ENCODE measurements at places on chromosomes 6 and 20.

- DNase-seq, result no peak
These were observed 15.6 kb downstream of the TGM6 start for GRCh38 chr20:2396241-2396814.

- no peak for DNase-seq
These were observed 107.4 kb downstream of the PREX1 start for GRCh38 chr20:48720256-48720985.

DNA sequence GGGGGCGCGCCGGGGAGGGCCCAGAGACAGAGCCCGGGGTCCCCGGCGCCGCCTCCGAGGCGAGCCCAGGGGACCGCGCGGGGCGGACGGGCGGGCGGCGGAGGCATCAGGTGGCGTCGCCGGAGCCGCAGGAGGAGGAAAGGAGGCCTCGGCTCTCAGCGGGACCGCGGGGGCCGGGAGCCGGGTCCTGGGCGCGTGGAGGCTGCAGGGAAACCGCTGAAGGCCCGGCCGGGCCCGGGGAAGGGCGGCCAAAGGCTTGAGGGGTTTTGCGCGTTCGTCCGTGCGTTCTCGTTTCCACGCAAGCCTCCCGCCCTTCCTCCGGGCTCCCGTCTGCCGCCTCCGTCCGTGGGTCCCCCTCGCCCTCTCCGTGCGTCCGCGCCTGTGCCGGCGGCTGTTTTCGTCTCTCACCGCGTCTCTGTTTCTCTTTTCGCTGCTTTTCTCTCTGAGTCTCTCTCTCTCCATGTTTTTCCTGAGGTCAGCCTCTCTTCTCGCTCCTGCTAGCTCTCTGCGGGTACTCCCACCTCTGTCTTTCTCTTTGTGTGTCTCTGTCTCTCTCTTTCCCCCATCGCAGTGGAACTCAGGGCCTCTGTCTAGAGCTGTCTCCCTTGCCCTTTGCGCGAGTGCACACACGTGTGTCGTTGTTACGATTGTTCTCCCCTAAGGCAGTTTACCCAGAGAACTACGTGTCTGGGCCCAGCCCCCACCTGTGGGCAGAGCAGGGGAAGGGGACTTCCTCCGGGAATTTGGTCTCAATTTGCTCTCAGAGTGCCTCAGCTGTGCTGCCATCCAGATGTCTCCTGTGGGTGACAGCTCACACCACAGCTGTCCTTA is 2.1 kb downstream of the IRF4 start:
- DNase-seq, result peak; percentile 26

GRCh38 chr6:110329348-110329713 is 28.8 kb downstream of the METTL24 start:
- peak; percentile 47 for DNase-seq

DNA sequence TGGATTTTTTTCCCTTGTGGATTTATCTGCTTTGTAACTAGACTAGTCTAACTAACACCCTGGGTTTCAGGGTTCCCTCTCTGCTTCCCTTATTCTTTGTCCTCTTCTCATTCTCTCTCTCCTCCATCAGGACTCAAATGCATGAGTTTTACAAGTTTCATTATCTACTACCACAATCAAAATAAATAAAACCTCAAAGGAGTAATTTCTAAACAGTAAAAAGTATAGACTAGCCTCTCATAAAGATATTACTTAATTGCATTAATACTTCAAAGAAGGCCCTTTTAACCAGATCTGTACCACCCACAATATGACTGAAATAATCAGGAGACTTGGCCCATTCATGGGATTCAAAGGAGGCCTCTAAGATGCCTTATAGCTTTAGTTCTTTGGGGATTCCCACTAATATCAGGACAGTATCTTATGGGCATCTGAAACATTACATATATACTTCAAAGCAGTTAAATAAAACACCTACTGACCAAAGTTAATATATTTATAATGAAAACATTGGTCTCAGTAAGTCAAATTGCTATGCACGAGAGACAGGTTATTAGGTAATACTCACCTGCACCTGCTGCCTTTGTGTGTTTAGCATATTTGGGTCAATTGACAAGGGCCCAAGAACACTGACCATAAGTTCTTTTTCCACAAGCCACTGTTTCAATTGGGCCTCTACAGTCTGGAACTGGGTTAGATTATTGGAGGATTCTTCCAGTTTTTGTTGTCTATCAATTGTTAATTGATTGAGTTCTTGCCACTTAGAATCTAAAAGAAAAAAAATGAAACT is 85.7 kb downstream of the DST start:
- no peak for DNase-seq

- DNase-seq, result peak; percentile 93
These were observed 4.0 kb downstream of the PPP1R18 start for GRCh38 chr6:30682143-30683117.

- no peak for DNase-seq
These were observed 94.7 kb upstream of the LOC128125822 start for GRCh38 chr6:63477422-63478040.

- DNase-seq, result no peak
These were observed 102.3 kb downstream of the EDN3 start for GRCh38 chr20:59402681-59403080.

DNA sequence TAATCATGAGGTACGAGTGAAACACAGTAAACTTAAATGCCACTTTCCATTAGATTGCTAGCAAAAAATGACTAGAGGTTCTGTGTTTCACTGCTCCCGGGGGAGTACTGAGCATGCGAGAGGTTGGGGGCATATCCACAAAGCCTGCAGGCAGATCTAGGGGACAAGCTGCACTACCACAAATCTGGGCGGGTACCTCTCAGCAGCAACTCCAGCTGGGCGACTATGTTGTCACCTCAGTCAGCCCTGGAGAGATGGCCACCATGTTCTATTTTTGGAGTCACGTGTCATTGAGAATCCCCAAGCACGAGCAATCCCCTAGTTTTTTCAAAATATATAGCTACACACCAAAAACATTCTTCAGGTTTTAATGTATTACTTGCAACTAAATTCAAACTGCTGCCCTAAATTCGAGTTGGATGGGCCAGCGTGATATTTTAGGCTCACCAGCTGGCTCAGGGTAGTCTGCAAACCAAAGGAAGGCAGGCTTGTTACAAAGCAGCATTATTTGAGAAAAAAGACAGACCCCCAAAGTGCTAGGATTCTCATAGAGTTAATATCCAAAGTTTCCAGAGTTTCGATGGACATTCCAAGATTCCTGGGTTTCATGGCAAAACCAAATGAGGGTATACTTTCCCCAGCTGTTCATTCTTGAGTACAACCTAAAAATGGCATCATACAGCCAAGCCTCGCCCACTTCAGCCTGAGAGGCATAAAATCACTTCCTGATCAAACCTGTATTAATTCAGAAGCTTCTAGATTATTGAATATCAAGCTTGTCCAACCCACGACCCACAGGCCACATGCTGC is 24.1 kb upstream of the MYLIP start:
- no peak for DNase-seq

DNA sequence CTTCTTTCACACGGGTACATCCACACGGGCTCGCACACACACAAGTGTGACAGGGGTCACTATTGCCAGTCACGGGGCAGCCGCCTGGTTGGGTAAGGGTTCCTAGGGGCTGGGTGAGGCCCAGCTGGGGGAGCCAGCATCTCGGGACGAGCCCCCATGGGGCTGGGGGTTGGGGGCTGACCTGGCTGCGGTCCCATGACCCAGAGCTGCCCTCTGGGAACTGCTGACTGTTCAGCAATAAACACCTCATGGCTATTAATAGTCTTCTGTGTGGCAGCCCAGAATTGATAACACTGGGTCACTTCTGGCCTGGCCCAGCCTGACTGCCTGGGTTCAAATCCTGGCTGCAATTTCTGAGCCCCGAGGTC is 23.8 kb downstream of the VEGFA start:
- no peak for DNase-seq

DNA sequence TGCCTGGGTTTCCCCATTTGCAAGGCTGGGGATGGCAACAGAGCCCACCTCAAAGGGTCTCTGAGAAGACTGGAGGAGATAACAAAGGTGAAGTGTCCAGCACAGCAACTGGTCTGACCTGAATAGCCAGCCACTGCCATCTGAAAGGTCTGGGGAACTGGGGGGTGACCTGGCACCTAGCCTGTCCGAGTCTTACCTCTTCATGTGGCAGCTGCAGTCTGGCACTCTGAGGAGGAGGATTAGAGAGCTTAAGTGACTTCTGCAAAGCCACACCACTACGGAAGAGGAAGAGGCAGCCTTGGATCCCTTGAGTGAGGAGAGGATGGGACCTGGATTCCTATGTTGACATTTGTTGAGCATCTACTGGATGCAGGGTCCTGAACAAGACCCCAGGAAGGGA is 22.2 kb downstream of the C20orf203 start:
- DNase-seq, result no peak

DNA sequence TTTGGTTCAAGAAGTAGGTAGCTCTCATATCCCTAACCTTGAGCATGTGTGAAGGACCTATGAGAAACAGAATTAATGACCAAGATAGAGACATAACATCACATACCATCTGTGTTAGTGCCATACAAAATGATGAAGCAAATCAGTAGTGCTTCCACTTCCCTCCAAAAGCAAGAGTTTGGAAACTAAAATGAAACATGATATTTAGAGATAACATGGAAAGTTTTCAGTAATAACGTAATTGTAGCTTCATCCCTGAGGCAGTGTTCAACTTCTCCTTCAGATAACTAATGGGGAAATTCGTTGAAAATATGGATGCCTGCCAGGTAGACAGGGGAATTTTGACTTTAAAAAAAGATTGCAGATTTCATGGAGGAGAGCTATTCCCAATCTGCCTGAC is 248.4 kb upstream of the IRAK1BP1 start:
- no peak for DNase-seq

GRCh38 chr6:158149641-158150040 is 18.4 kb downstream of the SERAC1 start:
- DNase-seq, result peak; percentile 83

DNA sequence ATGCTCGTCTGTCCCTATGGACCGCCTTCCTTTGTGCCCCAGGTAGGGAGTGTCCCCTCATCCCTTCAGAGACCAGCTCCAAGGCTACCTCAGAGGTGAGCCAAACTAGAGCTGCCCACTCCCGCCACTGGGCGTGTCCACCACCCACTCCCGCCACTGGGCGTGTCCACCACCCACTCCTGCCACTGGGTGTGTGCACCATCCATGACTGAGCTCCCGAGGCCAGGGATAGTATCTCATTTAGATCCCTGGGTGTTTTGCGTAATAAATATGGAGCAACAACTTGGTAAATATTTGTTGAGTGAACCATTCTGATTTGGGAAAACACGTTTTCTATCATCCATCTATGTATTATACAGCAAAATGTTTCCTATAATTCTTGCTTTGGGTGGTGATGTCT is 68.8 kb downstream of the ZBTB2 start:
- DNase-seq, result peak; percentile 27

DNA sequence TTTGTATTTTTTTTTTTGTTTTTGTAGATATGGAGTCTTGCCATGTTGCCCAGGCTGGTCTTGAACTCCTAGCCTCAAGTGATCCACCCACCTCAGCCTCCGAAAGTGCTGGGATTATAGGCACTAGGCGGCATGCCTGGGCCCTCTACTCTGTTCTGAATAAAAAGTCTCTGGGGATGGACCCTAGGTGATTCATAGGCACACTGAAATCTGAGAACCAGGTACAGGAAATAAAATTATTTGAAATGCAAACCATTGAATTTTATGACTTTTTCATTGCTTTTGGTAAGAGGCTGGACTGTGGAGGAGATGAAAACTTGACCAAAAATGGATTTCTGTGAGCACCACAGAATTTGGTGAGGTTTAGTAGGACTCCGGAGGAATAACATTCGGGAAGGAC is 117.5 kb downstream of the PRIM2 start:
- DNase-seq, result no peak

- DNase-seq, result peak; percentile 83
These were observed 835.4 kb downstream of the MAFB start for GRCh38 chr20:39853636-39854035.
